Activated CD4-positive, alpha-beta T cell treated with anti-CD3 and anti-CD28 coated beads for 36 hours (primary cell): ENCODE measurements at places on chromosomes 16 and 17. TPM values are rescaled to one million over a fixed set of nuclear protein-coding genes. Genes with fewer than 3 reads are reported as not detected.
A peak's percentile ranks its signal among the peaks of the same experiment; 100 is the strongest.

TBC1D16 gene
- total RNA-seq, result 8.3 TPM

CBFA2T3 gene
- 0.30 TPM for total RNA-seq

TMEM88 gene
- total RNA-seq, result 5.6 TPM

TMEM98 gene
- 0.41 TPM for total RNA-seq

TMED6 gene
- 1.3 TPM for total RNA-seq

CLEC19A gene
- not detected for total RNA-seq

HCFC1R1 gene
- 30.0 TPM for total RNA-seq

GRCh38 chr17:49603720-49604119 lies 28.0 kb downstream of the NXPH3 start:
- H3K27ac ChIP-seq, result no peak overlapping the region
- no peak for DNase-seq
- H3K4me1 ChIP-seq, result no peaks in the 10 kb centered on the region
- no peak overlapping the region for H3K4me3 ChIP-seq

- peaks cover 33% of the 10 kb centered on the region for H3K27me3 ChIP-seq
- no peak overlapping the region for H3K4me3 ChIP-seq
- no peak overlapping the region for H3K27ac ChIP-seq
- DNase-seq, result no peak
- no peaks in the 10 kb centered on the region for H3K4me1 ChIP-seq
These were observed 14.0 kb downstream of the SALL1 start for GRCh38 chr16:51137097-51137496.

DNA sequence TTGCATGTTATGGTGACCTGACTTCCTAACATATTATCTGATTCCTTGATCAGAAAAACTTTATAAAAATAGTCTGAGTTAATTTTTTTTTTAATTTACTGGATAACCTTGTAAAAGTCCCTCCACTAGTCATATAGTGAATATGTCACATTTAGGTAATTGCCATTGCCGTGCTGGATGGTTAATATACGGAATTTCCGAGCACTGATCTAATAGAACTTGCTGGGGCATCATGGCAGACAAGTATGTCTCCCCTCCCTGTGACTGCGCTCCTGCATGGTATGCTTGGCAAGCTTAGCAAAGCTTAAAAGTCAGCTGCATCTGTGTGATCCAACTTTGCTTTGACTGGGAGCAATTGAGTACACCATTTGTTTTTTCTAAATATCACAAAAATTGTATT lies 239.4 kb upstream of the TBX2 start:
- H3K36me3 ChIP-seq, result no peaks in the 10 kb centered on the region
- H3K27ac ChIP-seq, result no peak overlapping the region
- no peak for DNase-seq
- H3K4me3 ChIP-seq, result no peak overlapping the region

GRCh38 chr17:77723071-77723908 lies 235.2 kb upstream of the TNRC6C start:
- peaks cover 3% of the 10 kb centered on the region for H3K4me1 ChIP-seq
- H3K27ac ChIP-seq, result no peak overlapping the region
- H3K36me3 ChIP-seq, result no peaks in the 10 kb centered on the region
- DNase-seq, result no peak

- H3K27ac ChIP-seq, result no peak overlapping the region
- no peak overlapping the region for H3K4me3 ChIP-seq
- H3K4me1 ChIP-seq, result no peaks in the 10 kb centered on the region
- H3K27me3 ChIP-seq, result no peaks in the 10 kb centered on the region
These were observed 53.8 kb downstream of the COG7 start for GRCh38 chr16:23398987-23399805.

- H3K27ac ChIP-seq, result peak overlapping the region; percentile 43
- no peaks in the 10 kb centered on the region for H3K27me3 ChIP-seq
- H3K4me1 ChIP-seq, result peaks cover 40% of the 10 kb centered on the region
- peaks cover 7% of the 10 kb centered on the region for H3K36me3 ChIP-seq
These were observed 12.3 kb upstream of the FASN start for GRCh38 chr17:82110298-82110697.

DNA sequence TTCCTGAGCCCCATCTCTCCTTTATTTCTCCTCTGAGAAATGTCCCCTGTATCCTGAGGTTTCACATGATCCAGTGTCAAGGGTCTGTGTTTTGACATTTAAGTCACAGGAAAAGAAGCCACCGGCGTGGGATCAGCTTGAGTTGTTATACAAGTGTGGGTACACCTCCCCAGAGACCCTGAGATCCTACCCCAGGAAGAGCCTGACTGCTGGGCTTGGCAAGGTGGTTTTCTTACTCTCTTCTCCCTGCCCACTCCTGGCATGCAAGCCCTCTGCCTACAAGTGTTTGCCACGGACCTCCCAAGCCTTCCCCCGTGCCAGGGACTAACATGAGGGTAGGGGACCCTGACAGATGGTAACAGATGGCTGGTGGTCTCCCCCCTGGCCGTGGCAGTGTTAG lies 2.8 kb upstream of the ARHGAP27 start:
- H3K27ac ChIP-seq, result no peak overlapping the region
- H3K4me1 ChIP-seq, result peaks cover 10% of the 10 kb centered on the region
- no peak overlapping the region for H3K4me3 ChIP-seq
- no peaks in the 10 kb centered on the region for H3K27me3 ChIP-seq

DNA sequence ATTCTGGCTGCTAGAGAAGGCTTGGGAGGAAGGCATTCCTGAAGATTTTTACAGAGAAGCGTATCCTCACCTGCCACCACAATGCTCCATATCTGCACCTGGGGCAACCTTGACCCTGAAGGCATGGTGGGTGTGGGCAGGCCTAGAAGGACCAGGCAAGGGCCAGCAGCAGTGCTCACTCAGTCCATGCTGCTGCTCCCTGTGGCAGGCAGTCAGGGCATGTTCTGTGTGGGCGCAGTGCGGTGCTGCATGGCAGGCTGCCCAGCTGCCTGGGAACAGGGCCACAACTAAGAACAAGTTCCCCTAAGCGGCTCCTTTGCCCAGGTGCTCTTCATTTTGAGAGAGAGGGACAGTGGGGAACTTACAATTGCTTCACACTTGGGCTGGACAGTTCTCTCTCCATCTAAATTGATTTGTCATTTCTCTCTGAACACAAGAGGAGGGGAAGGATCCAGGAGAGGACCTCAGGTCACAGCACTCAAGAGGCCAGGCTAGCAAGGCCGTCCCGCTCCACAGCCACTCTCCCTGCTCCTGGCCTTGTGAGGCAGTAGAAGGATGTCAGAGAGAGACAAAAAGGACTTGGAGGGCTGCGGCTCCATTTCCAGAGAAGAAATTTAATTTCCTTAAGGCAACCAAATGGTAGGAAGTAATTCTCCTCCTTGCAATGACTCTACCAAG lies 158.8 kb downstream of the AATF start:
- H3K27ac ChIP-seq, result no peak overlapping the region
- peaks cover 38% of the 10 kb centered on the region for H3K36me3 ChIP-seq
- H3K4me3 ChIP-seq, result no peak overlapping the region

DNA sequence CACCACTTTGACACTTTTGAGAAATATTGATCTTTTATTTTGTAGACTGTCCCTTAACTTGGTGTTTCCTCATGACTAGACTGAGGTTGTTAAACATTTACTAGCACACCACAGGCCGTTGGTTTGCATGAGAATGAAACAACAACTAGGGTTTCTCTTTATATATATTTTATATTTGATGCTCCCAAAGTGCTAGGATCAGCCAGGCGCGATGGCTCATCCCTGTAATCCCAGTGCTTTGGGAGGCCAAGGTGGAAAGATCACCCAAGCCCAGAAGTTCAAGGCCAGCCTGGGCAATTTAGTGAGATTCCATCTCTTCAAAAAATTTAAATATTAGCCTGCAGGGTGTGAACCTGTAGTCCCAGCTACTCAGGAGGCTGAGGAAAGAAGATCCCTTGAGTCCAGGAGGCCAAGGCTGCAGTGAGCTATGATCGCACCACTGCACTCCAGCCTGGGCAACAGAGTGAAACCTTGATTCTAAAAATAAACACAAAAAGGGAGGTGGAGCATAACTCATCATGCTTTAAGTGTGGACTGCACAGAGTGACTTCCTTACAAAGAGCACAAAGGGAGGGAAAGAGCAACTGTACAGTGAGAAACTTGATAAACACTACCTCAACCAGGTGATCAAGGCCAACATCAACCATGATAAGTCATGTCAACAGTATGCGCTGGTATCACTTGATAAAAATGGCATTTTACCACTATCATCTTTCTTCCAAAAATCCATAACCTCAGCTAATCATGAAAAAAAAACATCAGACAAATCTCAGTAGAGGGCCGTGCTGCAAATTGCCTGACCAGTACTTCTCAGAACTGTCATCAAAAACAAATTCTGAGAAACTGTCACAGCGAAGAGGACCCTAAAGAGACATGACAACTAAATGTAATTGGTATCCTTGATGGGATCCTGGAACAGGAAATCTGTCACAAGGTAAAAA lies 72.8 kb upstream of the ATF7IP2 start:
- H3K27me3 ChIP-seq, result no peaks in the 10 kb centered on the region
- H3K27ac ChIP-seq, result no peak overlapping the region
- no peak for DNase-seq
- peaks cover 6% of the 10 kb centered on the region for H3K4me1 ChIP-seq
- no peak overlapping the region for H3K4me3 ChIP-seq

- no peaks in the 10 kb centered on the region for H3K4me1 ChIP-seq
- no peak overlapping the region for H3K4me3 ChIP-seq
- no peaks in the 10 kb centered on the region for H3K36me3 ChIP-seq
- no peak overlapping the region for H3K27ac ChIP-seq
These were observed 116.2 kb downstream of the AATF start for GRCh38 chr17:37064956-37065355.

DNA sequence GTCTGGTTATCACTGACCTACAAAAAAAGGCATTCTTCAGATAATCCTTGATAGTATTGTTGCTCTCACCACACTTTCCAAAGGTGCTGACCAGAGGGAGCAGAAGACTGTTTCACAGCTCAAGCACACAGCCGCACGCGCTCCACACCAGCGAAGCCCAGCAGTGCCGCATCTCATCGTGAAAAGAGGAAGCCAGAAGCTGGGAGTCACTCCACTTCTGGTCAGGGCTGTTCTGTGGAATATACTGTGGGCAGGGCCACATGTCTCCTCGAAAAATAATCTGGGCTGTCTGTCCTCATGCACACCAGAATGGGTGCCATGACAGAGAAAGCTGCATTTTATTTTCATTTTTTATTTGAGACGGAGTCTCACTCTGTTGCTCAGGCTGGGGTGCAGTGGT lies 7.3 kb upstream of the PRSS36 start:
- H3K27me3 ChIP-seq, result no peaks in the 10 kb centered on the region
- DNase-seq, result no peak
- H3K4me3 ChIP-seq, result no peak overlapping the region

DNA sequence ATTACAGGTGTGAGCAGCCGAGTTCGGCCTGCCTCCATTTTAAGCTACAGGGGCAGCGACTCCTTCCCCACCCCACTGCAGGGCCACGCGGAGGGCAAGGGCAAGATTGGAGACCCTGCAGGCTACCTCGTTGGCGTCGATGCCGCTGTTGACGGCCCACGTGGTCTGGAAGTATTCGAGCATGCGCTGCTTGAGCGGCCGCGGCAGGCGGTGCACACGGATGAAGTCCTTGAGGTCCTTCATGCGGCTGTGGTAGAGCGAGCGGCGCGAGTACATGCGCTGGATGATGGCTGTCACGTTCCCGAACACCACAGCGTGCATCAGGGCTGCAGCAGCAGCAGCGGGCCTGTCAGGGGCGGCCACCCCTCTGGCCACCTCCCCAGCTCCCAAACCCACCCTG lies 11.6 kb downstream of the KCNH4 start:
- no peaks in the 10 kb centered on the region for H3K4me1 ChIP-seq
- H3K36me3 ChIP-seq, result no peaks in the 10 kb centered on the region
- H3K27me3 ChIP-seq, result no peaks in the 10 kb centered on the region
- DNase-seq, result no peak
- H3K27ac ChIP-seq, result no peak overlapping the region

- no peak overlapping the region for H3K4me3 ChIP-seq
- no peaks in the 10 kb centered on the region for H3K27me3 ChIP-seq
- DNase-seq, result no peak
These were observed 31.7 kb downstream of the SMARCE1 start for GRCh38 chr17:40615841-40616476.

- H3K4me3 ChIP-seq, result peak within 1 kb of the TSS; percentile 64
- H3K27me3 ChIP-seq, result peaks cover 67% of the 10 kb centered on the region
- DNase-seq, result peak; percentile 44
- H3K36me3 ChIP-seq, result no peaks in the 10 kb centered on the region
- peaks cover 10% of the 10 kb centered on the region for H3K4me1 ChIP-seq
- no peak within 1 kb of the TSS for H3K27ac ChIP-seq
These were observed at the start of gene TMEM132E for GRCh38 chr17:34579017-34579946. Gene TMEM132E (plus strand): TSS chr17:34579582. CDS start chr17:34581077, 1,495 bp downstream.
